Stimulated activated CD4-positive, alpha-beta T cell treated with anti-CD3 and anti-CD28 coated beads, Interleukin-1b, Interleukin-23, amount 100 ng/mL, for 1 hour (primary cell): ENCODE measurements at places on chromosomes 12 and 14.

DNA sequence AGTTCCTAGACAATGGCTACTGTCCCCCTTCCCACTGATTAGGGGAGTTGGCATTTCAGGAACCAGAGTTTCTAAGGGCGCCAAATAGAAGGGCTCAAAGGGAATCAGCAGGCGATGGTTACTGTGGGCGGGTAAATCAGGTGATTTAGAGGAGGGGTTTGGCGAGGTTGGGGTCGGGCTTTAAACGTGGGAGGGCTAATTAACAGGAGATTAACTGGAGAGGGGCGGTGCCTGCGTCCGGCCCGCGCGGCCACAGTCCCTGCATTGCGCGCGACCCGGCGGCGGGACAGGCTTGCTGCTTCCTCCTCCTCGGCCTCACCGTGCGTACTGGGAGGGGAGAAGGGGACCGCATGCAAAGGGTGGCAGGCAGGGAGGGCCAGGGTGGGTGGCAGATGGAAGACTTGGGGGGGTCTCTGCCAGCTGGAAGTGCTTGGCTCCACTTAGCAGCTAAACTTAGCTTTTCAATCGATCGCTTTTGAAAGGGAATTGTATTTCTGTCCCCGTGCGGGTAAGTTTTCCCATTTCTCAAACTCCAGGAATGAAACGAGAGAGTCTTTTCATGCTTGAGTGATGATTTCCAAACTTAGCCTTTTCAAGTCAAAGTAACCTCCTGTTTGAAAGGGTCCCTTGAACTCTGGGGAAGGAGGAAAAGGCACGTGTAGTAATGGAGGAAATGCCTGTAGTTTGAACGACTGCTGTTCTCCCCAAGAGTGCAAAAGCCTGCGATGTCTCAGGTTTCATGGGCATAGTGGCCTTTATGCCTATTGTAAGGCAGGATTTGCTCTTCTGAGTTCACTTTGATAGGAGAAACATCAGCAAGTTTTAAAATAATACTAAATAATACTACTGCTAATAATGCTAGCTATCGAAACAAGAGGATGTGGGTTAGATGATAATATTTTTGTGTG, at the start of gene MGST1:
MGST1 (plus strand) TSS at position 255 of the 908 bp plus-strand sequence. CDS start 6,608 bp downstream, outside the sequence.
- no peak for DNase-seq

DNA sequence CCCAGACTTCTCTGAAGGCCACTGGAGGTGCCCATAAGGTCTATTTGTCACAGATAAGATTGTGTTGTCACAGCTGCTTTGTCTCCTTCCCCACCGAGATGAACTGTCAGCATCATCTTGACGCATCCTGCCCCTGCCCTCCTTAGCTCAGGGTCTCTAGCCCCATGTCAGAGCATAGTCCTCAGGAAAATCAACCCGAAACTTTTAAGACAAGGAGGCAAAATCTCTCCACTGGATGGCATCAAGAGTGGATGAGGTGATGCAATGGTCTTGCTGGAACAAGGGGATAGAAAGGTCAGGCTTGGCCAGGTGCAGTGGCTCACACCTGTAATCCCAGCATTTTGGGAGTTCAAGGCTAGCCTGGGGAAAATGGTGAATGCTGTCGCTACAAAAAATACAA, 8.2 kb downstream of the KRT79 start:
- DNase-seq: no peak

DNA sequence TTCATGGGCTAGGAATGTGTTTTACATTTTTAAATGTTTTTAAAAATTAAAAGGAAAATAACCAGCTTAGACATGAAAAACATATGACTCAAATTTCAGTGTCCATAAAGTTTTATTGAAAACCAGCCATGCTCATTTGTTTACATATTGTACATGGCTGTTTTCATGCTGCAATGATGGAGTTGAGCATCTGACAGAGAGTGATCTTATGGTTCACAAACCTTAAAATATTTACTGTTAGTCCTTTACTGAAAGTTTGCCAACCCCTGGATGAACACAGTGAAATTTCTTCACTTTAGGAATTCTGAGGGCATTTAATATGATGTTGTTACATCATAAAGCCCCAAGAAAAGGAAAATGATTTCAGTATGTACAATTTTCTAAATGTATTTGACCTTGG, 16.1 kb downstream of the RASSF9 start:
- DNase-seq: no peak

DNA sequence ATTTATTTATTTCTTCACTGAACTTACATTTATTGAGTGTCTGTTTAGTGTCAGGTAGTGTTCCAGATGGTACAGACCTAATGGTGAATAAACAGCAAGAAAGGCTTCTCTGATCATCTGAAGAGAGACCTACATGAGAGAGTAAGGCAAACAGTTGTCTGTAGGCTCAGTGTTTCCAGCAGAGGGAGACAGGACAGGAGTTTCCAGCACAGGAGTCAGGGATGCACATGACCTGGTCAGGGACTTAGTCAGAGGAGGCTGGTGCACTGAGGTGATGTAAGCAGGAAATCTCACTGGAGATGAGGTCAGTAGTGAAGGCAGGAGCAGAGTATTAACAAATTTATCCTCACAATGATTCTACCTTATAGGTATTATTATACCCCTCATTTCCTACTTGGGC, 233.2 kb downstream of the MDGA2 start:
- no peak for DNase-seq

- DNase-seq: no peak
Observed at GRCh38 chr14:101017806-101018560, 114.5 kb upstream of the RTL1 start.

GRCh38 chr12:42462486-42462885, 127.1 kb downstream of the PRICKLE1 start:
- no peak for DNase-seq

- no peak for DNase-seq
Observed at GRCh38 chr14:61573748-61574513, 121.4 kb upstream of the HIF1A start.

DNA sequence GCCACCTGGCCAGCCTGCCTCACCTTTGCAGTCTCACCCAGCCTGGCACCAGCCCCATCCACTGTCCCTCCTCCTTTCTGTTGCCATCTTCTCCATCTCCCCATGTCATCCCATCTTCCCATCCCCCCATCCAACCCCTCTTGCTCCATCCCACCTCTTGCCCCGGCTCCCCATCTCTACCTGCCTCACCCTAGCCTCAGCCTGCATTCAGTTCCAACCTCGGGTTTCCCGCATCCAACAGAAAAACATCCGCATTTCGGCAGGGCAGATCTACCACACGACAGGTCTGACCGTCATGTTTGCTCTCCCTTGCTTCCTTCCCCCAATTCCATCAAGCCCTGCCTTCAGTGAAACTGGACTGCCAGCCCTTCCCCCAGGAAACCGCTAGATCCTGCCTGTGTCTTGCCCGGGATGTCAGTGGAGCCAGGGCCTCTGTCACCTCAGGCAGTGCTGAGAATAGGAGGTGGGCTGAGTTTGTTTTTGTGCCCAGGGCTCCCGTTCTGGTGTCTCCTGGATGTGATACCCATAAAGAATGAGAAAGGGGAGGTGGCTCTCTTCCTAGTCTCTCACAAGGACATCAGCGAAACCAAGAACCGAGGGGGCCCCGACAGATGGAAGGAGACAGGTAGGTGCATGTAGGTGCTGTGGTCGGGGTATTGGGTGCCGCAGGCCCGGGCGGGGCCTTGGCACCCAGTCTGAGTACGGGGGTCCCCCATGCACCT, 2.5 kb downstream of the KCNH3 start:
- no peak for DNase-seq

- DNase-seq: no peak
Observed at GRCh38 chr14:68463705-68464374, 329.0 kb downstream of the ZFP36L1 start.
